ENCODE measurements at places on chromosomes 4 and X.

- DNase-seq, result no peak
Observed at GRCh38 chrX:8870411-8870810, 69.2 kb upstream of the FAM9A start.

DNA sequence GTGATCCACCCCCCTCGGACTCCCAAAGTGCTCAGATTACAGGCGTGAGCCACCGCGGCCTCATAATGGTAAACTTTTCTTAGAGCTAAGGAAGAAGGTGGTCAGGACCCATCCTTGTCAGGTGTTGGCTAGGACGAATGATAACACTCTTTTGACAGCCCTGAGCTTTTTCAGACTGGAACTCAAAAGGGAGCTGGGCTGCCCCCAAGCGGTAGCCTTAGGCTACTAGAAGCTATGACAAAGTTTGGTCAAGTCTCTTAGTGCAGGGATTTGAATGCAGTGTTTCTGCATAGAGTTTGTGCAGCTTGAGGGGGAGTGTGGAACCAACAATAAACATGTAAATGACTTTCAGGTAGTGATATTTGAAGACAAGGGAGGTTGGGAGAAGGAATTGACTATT is 11.8 kb upstream of the HSD17B10 start:
- DNase-seq, result no peak

GRCh38 chrX:136551410-136551809 is 19.4 kb downstream of the VGLL1 start:
- no peak for DNase-seq

GRCh38 chrX:67342138-67342537 is 201.7 kb upstream of the AR start:
- DNase-seq, result no peak

All from AG09319 (cell line).